ENCODE measurements at places on chromosomes 12 and 14.
A peak's percentile ranks its signal among the peaks of the same experiment; 100 is the strongest.

- no peak for DNase-seq
These were observed 58.2 kb downstream of the CCER1 start for GRCh38 chr12:90896821-90897220.

DNA sequence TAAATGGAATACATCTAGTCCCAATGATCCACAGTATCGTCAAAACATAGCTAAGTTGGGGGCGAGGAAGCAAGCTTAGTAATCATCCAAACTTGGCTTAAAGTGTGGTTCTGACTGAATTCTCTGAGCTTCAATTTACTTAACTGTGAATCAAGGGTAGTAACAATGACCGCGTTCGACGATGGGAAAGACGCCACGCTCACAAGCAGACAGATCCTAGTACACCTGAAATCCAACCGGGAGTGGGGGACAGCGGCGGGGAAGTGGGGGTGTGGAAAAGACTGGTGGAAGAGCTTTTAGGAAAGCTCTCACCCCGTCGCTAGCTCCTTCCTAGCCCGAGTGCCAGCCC, 433 bp downstream of the COX16 start:
- DNase-seq = no peak

DNA sequence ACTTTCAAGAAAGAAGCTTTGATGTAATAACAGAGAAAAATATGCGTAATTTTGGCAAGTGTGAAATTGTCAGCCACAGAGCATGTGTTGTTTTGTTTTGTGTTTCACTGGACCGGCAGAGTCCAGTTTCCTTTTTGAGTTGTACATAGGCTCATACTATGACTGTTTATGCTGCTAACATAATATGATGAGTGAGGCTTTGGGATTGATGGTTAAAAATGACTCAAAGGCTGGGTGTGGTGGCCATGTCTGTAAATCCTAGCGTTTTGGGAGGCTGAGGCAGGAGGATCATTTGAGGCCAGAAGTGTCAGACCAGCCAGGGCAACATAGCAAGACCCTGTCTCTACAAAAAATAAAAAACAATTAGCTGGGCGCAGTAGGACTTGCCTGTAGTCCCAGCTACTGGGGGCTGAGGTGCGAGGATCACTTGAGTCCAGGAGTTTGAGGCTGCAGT, 487.9 kb downstream of the PCNX1 start:
- no peak for DNase-seq

DNA sequence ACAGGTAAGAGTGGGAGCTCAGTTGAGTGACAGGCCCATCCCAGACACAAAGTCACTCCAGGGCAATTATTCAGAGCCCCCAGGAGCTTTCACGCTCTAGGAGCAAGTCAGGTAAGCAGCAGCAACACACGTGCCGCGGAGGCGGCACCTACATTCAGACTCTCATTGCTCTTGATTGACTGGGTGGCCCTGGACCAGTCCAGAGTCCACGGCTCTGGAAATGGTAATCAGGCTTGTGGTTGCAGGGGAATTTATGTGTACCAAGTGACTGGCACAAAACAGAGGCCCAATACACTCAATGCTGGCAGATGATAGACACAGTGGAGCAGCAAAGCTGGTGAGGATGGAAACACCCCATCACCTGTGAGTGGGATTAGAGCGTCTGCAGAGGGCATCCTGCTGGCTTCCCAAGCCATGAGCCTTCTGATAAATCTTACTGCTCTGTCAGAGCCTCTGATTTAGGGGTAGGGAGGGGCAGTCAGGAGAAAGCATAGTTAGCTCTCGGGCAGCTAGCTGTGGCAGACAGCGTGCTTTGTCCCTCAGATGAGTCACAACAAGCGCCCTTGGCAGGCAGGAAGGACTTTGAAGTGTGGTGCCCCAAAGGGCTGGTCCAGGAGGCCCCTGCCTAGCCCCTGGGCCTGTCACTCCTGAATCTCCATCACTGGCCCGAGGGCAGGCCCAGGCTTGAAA, 344.7 kb downstream of the CACNA1C start:
- DNase-seq = no peak

- DNase-seq = no peak
These were observed 43.6 kb downstream of the DDX51 start for GRCh38 chr12:132100306-132101065.

GRCh38 chr14:49585803-49586672, at the start of gene RPS29:
Gene RPS29, minus strand, starts transcription at chr14:49586380. Its CDS starts 34 bp downstream, at chr14:49586346.
- peak; percentile 98 for DNase-seq

GRCh38 chr14:105375635-105376057, 22.7 kb upstream of the TEX22 start:
- peak; percentile 95 for DNase-seq

GRCh38 chr14:36221112-36221511, 44.6 kb upstream of the PTCSC3 start:
- DNase-seq = no peak

- peak; percentile 9 for DNase-seq
These were observed 35.5 kb downstream of the FBLN5 start for GRCh38 chr14:91912035-91912434.

DNA sequence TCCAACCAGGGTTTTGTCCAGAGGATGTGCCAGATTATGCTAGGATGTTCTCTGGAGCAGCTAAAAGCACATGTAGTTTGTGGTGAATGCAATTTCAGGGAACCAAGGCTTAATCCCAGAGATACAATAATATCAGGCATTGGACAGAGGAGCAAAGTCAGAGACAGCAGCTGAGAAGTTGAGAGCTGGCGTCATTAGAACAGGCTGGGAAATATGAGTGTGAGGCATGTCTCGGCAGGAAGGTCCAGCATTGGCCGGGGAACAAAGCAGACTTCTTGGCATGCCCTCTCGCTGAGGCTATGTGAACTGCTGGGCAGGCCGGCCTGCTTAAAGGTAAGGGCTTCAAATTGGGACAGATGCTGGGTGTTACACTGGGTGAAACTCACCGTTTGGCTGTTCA, 125.4 kb downstream of the CAND1 start:
- no peak for DNase-seq

- DNase-seq = peak; percentile 11
These were observed 843 bp upstream of the NUAK1 start for GRCh38 chr12:106139422-106140171.

DNA sequence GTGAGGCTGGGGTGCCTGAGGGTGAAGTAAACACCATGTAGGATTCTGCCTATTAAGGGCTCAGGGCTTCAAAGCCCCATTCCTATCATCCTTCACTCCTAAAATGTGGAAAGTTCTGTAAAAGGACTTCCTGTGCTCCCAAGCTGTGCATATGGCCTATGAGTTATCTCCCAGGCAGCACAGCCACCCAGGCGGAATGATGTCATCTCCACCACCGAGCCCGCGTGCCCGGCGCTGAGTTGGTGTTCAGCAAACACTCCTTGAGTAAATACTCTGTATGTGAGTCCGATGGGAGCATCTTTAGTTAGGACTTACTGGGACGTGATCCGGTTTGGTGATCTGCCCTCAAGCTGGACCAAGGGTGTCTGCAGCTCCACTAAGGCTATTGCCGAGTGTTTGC, 437.3 kb downstream of the MED13L start:
- no peak for DNase-seq

- DNase-seq = peak; percentile 85
These were observed 57.9 kb upstream of the PNMA1 start for GRCh38 chr14:73771848-73772638.

DNA sequence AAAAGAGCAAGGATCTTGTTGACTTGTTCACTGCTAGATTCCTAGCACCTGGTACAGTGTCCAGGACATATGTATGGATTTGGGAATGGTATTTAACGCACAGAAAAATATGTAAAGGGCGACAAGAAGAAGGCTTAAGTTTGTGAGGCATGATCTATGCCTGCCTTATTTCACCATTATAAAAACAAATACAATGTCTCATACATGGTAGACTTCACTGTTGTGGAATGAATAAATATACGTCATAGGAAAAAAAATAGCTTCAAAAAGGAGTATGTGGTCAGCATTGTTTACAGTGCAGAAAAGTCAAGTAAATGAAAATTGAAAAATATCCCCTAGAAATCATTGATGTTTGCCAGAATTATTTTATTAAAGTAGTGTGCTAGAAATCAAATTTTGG, 30.0 kb downstream of the HCFC2 start:
- no peak for DNase-seq

DNA sequence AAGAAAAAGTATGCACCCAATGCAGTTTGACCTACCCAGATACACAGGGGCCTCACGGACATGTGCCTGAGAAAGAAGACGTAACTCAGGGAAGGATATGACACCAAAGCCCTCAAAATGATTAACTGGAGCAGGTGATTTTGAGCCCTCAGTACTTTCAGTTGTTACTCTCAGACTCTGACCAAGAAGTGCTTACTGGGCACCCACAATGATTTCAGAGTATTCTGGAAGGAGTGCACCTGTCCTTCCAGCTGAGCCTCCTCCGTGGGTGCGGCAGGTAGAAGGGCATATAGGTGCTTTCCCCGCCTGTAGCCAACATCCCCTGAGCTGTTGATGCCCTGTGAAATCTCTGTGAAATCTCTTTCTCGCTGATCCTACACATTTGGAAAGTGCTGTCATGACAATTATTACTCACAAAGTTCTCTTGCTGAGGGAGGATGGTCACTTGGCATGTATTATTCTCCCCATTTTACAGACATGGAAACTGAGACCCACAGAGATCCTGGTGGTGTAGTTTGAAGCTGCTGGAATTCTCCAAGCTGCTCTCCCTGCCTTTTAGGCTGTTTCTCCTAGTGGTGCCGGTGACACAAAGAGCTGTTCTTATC, 154.3 kb upstream of the CCND2 start:
- no peak for DNase-seq

DNA sequence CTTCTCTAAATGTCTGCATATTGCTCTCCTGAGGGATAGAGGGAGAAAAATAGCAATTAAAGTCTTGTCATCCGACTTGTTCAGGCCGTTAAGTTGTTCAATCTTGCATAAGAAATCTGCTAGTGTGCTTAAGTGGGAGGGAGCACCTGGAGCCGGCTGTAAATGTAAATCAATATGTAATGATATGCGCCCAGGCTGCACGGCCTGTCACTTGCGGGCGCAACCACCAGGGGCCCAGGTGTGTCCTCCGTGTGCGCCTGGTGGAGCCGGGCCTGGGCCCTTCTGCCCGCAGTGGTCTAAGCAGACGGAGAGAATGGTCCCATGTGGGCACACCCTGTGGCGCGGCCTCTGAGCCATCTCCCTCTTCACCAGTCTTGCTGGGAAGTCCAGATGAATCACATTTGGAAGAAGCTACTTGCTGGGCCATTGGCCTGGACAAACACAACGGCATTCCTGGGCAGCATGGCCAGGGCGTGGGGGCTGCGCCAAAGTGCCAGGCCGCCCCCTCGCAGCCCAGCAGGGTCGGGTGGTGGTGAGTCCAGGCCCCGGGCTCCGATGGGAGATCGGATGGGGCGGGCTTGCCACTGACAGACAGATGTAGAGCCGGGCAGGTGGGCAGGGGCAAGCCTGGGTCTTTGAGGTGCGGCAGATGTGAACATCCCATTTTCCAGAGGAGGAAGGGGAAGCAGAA, 193.3 kb upstream of the C14orf180 start:
- DNase-seq = no peak

- peak; percentile 56 for DNase-seq
These were observed 10.3 kb downstream of the TBPL2 start for GRCh38 chr14:55430024-55430690.

Measured in suppressor macrophage (primary cell).